ENCODE measurements at places on chromosomes 5 and 9.

- DNase-seq: no peak
Measured at GRCh38 chr9:81074221-81074620, 615.1 kb downstream of the TLE1 start.

DNA sequence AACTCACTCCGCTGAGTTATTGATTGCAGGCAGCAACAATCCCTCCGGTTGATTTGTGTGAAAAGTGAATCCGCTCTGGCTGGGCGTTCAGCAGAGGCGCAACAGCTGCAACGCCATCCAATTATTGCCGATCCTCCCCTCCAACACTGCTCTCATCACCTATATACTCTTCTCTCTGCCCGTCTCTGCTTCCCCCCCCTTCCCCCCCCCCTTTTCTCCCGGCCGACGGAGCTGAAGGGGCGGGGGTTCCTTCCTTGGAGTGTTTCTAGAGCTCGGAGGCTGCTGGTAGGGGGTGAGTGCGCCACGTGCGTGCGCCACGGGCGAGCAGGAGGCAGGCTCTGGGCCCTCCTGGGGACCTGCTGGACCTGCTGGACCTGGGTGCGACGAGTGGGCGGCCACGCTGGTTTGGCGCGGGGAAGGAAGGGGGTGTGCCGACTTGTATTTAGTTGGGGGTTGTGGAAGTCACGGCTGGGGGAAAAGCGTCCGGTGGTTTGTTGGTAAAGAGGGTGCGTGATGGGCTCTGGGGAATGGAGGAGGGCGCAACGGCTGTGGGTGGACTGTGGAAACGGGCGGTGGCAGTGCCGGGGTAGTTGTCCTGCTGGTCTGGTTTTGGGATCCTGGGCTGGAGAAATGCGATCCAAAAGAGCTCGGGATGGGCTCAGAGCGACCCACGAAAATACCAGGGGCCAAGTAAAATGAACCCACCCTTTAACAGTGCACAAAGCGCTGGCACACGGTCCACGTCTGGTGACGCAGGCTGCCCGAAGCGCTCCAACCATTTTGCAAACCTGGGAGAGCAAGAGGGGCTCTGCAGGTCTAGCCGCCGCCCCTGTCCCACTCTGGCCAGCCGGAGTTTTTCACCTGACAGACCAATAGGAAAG lies 6.4 kb upstream of the MEF2C start:
- peak; percentile 53 for DNase-seq

GRCh38 chr9:126519660-126520420 lies 93.9 kb upstream of the LMX1B start:
- no peak for DNase-seq

DNA sequence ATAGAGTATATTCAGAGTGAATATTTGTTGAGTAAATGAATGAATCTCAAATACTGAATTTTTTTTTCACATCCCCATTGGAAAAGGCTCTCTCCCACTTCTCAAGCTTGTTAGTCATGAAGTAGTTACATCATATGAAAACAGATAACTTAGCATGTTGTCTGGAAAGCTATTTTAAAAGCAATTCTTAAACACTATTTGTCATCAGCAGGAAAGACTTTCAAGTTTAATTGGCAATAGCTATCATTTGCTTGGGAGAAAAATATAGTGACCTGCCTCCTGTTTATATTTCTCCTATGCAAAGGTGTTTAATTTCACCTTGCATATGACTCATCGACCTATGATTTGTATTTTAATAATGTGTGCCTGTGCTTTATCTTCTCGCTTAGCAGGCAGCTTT lies 499.8 kb upstream of the GRIA1 start:
- no peak for DNase-seq

DNA sequence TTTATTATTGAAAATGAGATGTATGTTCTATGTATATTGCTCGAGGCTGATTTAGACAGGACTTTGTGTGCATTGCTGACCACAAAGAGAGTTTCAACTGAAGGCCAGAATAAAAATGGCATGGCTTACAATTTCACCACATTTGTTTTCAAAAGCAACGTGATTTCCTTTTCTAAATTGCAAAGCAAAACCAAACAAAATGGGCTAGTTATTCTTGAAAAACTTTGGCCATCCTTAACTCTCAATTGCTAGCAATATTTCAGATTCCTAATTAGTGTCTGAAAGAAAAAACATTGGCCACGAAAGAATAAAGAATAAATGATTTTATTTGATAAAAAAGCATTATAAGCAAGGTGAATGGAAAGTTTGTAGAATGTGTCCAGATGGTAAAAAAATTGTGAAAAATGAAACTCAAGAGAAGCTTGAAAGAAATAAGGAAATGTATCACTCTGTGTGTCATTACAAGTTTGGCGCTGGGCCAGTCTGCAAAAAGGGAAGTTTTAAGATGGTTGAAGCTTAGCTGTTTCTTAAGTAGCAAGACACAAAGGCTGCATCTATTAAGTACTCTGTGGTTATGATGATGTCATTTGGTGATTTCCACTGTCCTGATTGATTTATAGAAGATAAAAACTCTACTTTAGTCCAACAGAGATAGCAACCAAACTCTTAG lies 89.2 kb upstream of the PRLR start:
- DNase-seq: no peak

- DNase-seq: no peak
Measured at GRCh38 chr9:3215658-3216057, 310.1 kb downstream of the RFX3 start.
